ENCODE measurements at places on chromosomes 3 and 15.

- DNase-seq: no peak
Measured at GRCh38 chr3:186896875-186897274, 33.5 kb upstream of the ST6GAL1 start.

DNA sequence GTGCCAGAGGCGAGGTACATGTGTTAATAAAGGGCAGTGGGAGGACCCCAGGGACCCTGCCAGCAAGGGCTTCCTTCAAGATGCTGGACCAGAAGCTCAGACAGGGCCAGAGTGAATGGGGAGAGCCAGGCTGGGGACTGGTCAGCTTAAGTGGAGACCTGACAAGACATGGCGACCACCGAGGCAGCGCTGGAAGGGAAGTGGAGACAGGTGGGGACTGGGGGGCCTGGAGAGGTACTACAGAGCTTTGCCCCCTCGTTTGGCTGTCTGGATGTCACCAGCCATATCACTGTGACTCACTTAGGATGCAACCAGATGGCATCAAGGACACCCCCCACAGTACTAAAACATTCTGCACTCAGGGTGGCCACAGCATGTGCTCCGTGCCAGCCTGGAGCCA, 97.9 kb downstream of the ADCY5 start:
- no peak for DNase-seq

- DNase-seq: no peak
Measured at GRCh38 chr15:93196135-93196670, 107.2 kb upstream of the RGMA start.

DNA sequence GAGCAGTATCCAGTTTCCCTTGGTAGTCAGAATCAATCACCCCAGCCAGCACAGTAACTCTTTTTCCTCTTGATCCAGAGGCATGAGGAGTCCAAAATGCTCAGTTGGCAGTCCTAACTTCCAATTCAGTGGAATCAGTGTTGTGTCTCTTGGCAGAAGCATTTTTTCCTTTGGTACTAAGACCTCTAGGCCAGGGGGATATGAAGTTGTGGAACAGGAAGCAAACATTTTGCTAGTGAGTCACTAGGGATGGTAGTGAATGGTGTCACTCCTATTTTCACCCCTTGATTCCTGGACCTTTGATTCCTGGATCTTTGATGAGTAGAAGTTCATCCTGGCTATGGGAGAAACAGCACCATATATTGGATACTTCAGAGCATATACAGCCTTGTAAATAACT, 70.5 kb upstream of the ALDH1A3 start:
- no peak for DNase-seq

DNA sequence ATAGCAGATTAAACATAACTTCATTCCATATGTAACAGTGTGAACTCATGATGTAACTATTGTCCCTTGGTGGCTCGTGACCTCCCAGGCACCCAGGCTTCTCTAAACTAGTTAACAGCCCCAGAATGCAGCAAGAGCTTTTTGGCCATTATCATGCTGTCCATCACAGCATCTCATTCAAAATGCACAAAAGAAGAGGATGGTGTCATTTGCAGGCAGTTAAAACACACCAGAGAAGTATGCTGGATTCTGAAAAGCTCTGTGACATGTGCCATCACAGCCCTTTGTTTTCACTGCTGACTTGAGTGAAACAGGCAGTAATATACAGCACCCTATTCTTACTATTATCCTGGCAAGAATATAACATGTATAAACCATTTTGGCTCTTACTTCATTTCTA, 117.6 kb upstream of the CHMP2B start:
- DNase-seq: no peak

Data from activated CD8-positive, alpha-beta memory T cell treated with anti-CD3 and anti-CD28 coated beads for 1 hour (primary cell).